ENCODE measurements at places on chromosomes 3 and 15. TPM values are rescaled to one million over a fixed set of nuclear protein-coding genes. Genes with fewer than 3 reads are reported as not detected.

Gene RHOV
- 9.3 TPM for total RNA-seq

Gene PLA2G4F
- total RNA-seq: 3.1 TPM

Gene GCHFR
- total RNA-seq: 2.9 TPM

DNA sequence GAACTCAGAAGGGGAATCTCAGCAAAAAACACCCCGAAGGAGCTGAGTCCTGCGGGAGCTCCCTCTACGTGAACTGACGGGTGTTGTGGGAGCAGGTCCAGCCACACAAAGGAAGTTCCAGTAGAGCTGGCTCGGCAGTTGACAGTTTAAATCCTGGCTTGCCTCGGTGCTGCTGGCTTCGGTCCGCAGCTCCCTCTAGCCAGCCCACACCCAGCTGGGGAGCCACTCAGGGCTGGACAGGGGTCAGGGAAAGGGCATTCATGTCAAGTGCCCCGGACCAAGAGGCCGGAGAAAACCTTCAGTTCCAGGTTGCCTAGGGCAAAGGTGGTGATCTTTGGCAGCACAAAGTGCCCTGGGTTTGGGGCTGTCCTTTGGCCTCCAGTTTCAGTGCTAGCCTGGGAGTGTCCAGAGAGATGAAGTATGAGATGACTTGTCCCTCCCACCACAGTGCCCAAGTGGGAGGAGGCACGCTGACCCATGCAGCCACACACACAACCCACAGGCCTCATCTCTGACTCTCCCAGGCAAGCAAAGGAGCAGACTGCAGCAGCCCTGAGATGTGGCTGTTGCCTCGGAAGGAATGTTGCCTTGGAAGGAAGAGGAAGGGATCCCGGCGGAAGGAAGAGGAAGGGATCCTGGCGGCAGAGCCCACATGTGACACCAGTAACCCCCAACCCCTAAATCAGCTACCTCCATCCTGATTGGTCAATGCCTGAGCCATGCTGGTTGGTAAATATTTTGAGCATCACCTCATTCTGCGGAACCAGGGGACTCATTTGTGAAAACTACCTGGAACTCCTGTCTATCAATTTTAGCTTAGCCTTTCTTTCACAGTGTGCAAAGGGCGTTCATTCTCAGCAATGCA lies 13.9 kb upstream of the ANPEP start:
- no peak for DNase-seq

DNA sequence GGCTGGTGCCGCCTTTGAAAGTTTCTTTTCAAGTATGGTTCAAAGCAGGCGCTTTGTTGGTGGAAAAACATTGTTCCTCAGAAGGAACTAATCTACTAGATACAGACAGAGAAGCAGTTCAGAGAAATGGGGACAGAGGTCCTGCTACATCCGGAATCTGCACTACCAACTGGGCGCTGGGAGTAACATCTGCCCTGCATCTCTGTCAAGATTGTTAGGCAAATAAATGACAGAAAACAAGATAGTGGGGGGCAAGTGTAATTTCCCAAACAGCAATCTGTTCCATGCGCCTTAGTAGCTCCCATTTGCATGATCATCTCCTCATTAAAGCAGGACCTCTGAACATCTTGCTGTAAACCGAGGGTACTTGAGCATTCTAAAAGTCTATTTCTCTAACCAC lies 17.4 kb downstream of the TLE3 start:
- DNase-seq: no peak

- DNase-seq: no peak
Measured at GRCh38 chr15:38085114-38085513, 150.7 kb downstream of the TMCO5A start.

Gene SLITRK3
- 2.3 TPM for total RNA-seq

- DNase-seq: no peak
Measured at GRCh38 chr15:25690673-25691543, 172.2 kb downstream of the ATP10A start.

DNA sequence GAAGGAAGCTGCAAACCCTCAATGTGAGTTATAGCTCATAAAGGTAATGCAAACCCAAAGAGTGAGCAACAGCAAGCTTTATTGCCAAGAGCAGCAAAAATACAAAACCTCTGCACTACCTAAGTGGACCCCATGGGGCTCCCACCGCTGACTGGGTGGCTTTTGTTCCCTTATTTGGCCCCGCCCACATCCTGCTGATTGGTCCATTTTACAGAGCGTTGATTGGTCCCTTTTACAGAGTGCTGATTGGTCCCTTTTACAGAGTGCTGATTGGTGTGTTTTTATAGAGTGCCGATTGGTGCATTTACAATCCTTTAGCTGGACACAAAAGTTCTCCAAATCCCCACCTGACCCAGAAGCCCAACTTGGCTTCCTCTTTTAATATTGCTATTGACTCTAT lies 154.5 kb upstream of the NSMCE3 start:
- DNase-seq: no peak

Gene CHRFAM7A
- 3.6 TPM for total RNA-seq

DNA sequence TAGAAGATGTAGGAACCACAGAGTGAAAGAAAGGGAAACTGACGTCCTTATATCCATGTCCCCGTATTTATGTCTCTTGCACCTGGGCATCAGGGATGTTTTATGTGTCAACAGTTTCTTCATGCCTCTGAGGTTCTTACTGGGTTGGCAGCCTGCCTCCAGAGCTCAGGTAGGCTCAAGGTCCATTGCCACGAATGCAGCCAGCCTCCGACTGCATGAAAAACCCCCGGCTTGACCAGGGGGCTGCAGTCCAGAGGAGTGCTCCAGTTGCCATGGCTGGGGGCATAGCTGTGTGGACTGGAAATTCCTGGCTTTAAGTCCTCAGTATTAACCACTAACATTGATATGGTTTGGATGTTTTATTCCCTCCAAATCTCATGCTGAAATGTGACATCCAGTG lies 2.8 kb upstream of the CSPG5 start:
- no peak for DNase-seq

- DNase-seq: no peak
Measured at GRCh38 chr15:63178034-63178433, 11.4 kb upstream of the RAB8B start.

DNA sequence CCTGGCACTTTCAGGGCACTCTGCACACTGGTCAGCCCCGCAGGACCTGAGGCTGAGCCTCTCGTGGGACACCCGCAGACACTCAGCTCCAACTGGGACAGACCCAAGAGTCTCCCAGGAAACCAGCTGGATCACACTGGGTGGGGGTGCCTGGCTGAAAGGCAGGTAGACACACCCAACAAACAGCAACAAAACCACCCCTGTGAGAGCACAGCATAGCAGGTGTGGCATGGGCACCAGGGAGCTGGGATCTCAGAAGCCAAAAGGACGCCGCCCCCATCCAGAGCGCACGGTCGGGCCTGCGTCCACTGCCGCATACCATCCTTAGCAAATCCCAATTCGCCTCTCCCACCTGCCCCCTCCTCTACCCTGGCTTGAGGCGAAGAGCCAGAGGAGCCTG lies 154.2 kb upstream of the LINGO1 start:
- DNase-seq: no peak

- no peak for DNase-seq
Measured at GRCh38 chr3:150362515-150363302, 45.4 kb upstream of the TSC22D2 start.

- no peak for DNase-seq
Measured at GRCh38 chr15:46589088-46589487, 954.3 kb downstream of the SQOR start.

- no peak for DNase-seq
Measured at GRCh38 chr3:185537369-185537970, 14.9 kb downstream of the LIPH start.

- DNase-seq: no peak
Measured at GRCh38 chr15:100192097-100193080, 149.4 kb downstream of the ADAMTS17 start.

- no peak for DNase-seq
Measured at GRCh38 chr3:79930196-79930595, 162.4 kb upstream of the ROBO1 start.

DNA sequence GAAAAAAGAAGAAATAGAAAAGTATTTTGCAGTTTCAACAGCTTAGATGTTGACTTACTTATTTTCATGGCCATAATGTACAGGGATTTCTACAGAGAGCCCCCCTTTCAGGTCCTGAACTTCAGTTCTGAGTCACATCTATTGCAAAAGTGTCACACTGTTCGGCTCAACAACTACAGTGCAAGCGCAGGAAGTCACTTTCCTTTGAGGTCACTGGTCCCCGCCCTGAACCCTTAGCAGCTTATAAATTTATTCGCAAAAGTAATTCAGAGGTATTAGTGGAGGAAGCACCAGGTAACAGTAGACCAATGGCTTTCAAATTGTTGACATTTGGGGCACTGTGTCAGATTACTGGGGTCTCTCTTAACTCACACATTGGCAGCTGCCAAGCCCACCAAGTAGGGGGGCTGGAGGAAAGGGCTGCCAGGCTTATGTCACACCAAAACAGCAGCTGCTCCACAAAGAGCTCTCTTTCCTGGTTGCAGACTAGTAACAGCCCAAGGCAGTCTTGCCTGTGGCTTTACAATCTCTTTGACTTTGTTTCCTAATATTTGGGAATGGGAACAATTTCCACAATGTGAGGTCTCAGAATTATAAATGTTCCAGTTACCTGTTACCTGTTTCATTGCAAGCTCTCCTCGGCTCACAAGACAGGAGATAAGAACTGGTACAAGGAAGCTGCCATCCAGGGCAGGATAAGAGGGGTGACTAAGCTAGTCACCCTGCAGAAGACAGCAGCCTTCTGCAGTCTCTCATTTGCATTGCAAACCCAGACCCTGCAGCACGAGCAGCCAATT lies 130.2 kb upstream of the STRIT1 start:
- no peak for DNase-seq

DNA sequence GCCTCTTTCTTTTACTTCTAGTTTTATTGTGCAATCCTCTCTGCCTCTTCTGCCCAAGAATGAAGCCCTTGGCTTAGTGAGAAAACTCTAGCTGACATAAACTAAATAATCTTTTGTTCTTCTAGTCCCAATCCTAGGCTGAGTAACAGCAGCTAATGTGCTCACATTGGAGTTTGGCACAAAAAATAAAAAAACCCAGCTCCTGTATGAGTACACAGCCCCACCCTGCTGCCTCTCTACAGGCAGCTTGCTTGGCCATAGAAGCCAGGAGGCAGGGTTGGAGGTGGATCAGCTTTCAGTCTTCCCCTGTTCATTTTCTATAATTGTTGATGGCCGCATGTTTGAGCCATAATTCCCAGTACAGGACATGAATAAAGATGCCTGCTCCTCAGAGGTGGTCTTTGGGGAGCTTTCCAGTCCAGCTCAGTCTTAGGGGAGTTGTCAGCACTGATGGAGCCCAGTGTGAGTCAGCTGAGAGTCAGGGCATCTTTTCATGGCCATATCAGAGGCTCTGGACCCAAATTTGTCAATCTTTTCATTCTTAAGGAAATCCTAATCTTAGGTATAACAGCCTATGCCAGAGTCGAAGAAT lies 46.7 kb downstream of the RTP1 start:
- DNase-seq: no peak

DNA sequence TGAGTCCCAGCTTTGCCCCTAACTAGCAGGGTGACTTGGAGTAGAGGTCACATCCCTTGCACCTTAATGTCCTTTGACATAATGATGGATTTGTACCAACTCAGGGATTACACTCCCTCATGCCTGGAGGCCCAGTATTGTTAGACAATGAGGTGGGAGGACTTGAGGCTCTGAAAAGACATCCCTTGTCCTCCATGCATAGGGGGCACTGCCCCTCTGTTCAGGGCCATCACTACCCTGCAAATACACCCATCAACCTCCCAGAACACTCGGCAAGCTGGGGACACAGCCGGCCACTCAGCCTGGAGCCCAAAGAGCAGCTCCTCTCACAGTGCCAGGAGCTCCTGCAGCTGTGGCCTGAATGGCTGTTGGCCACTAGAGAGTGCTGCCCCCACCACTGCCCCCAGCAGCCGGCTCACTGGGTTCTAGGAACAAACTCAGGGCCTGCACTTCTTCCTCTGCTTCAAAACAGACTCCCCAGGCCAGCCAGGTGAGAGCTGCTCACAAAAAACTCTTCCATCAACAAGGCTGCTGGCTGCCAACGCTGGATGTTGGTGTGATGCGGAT lies 90.2 kb downstream of the GABRB3 start:
- DNase-seq: no peak

- no peak for DNase-seq
Measured at GRCh38 chr15:63870043-63870394, 36.3 kb upstream of the HERC1 start.

DNA sequence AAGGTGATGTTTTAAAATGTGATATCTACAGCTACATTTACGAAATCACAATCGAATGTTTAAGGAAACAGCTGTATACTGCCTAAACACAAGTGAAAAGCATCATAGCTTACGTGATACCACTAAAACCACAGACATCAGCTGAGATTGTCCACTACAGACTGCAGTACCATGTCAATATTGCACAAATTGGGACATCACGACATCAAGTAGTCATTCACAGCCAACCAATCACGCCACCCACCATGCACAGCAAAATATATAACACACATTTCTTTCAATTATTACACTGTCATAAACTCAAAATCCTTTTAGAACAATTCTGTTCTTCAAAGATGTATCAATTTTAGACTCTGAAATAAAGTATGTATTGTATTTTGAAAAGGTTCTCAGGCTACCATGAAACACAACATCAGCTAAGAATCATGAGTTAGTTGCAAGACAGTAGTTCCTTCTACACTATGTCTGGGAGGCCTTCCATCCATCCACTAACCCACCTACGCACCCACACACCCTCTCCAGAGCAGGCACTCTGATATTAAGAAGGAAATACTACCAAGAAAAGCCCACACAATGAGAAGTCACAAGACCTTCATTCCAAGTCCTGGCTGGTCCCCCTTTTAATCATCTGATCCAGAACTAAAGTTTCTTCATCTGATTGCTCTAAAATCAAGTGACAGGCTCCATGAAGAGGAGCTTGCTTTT lies 3.1 kb downstream of the DMXL2 start:
- DNase-seq: no peak

DNA sequence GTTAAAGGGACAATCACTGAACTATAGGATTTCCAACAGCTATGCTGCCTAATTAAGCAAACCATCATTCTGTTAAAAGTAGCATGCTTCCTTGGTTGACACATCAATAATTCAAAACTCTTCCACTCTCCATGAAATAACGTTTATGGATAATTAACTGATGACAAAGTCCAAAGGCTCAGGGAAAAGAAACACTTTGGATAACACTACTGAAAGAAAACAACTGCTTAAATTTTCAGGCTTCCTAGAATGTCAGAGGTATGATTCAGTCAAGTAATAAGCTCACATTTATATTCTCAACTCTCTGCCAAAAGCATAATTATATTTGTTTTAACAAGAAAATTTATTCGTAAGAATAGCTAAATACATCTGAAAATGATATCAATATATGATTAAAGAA lies 49.6 kb downstream of the WDR72 start:
- no peak for DNase-seq

- no peak for DNase-seq
Measured at GRCh38 chr3:140832883-140833282, 108.8 kb upstream of the SLC25A36 start.

Gene MYO1E
- total RNA-seq: 60.0 TPM

DNA sequence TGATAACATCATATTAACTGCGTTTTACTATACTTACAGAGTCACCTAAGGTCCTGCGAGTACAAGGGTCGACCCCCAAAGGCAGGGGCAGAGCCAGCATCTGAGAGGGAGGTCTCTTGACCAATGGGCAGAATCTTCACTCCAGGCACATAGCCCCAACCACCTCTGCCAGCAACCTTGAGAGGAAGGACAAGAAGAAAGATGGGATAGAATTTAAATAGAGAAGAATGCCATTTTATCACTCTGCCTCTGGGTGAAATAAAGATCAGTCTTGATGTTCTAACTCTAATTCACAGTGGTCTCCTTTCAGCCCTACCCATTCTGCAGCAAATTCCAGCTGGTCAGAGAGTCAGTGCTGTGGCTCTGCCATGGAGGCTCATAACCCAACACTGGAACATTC lies 26.5 kb downstream of the KNG1 start:
- no peak for DNase-seq

Gene LNP1
- total RNA-seq: 12.3 TPM

Gene CELSR3
- 0.79 TPM for total RNA-seq
